Right renal pelvis (tissue), 4 donors: ENCODE measurements at places on chromosomes 5 and 9. TPM values are rescaled to one million over a fixed set of nuclear protein-coding genes. Genes with fewer than 3 reads are reported as not detected.

CDC20B gene
- polyA plus RNA-seq: 0.94 TPM

MARCOL gene
- not detected for polyA plus RNA-seq

ACTBL2 gene
- not detected for polyA plus RNA-seq

BTNL9 gene
- 7.4 TPM for polyA plus RNA-seq

WDR38 gene
- polyA plus RNA-seq: 0.48 TPM

C9orf85 gene
- polyA plus RNA-seq: 17.0 TPM

GOLGA2 gene
- 79.5 TPM for polyA plus RNA-seq

DMRTA1 gene
- polyA plus RNA-seq: 1.1 TPM

SHISAL2B gene
- 0.14 TPM for polyA plus RNA-seq

CDKN2A gene
- polyA plus RNA-seq: 0.24 TPM

SIT1 gene
- polyA plus RNA-seq: 0.30 TPM

MCTP1 gene
- 4.5 TPM for polyA plus RNA-seq

DMGDH gene
- 17.4 TPM for polyA plus RNA-seq

CSNK1A1 gene
- 197 TPM for polyA plus RNA-seq

ZNF300 gene
- 41.2 TPM for polyA plus RNA-seq

HTR4 gene
- polyA plus RNA-seq: not detected

SLC45A2 gene
- polyA plus RNA-seq: 0.40 TPM

TAF1L gene
- 0.06 TPM for polyA plus RNA-seq

GNA14 gene
- 17.3 TPM for polyA plus RNA-seq

IL31RA gene
- polyA plus RNA-seq: 0.08 TPM

C9orf153 gene
- not detected for polyA plus RNA-seq

PCDHGB3 gene
- 1.9 TPM for polyA plus RNA-seq

ANKRD18A gene
- 4.7 TPM for polyA plus RNA-seq

TEX48 gene
- polyA plus RNA-seq: not detected

MAP1B gene
- polyA plus RNA-seq: 14.7 TPM

PCDHGA8 gene
- 0.52 TPM for polyA plus RNA-seq

PCDHB16 gene
- polyA plus RNA-seq: 4.8 TPM

SPEF2 gene
- polyA plus RNA-seq: 46.4 TPM

FOXD4L4 gene
- not detected for polyA plus RNA-seq

LOX gene
- 44.2 TPM for polyA plus RNA-seq

C9orf50 gene
- polyA plus RNA-seq: 0.86 TPM

SYK gene
- 28.1 TPM for polyA plus RNA-seq

GSN gene
- 229 TPM for polyA plus RNA-seq

SLC1A1 gene
- polyA plus RNA-seq: 21.4 TPM

SLC25A2 gene
- not detected for polyA plus RNA-seq

SOX30 gene
- 0.48 TPM for polyA plus RNA-seq

MELK gene
- 21.9 TPM for polyA plus RNA-seq

PDLIM4 gene
- polyA plus RNA-seq: 19.5 TPM

ZNF622 gene
- 27.5 TPM for polyA plus RNA-seq

PRDM9 gene
- polyA plus RNA-seq: not detected

LVRN gene
- 0.69 TPM for polyA plus RNA-seq

FOXD4L6 gene
- not detected for polyA plus RNA-seq

BHMT2 gene
- 33.5 TPM for polyA plus RNA-seq

DCTN4 gene
- 64.3 TPM for polyA plus RNA-seq

RBM27 gene
- polyA plus RNA-seq: 32.9 TPM

IRX2 gene
- polyA plus RNA-seq: 32.6 TPM

PLAC8L1 gene
- polyA plus RNA-seq: 0.97 TPM

CDHR2 gene
- 17.7 TPM for polyA plus RNA-seq

IRGM gene
- polyA plus RNA-seq: 0.48 TPM
